Activated naive CD8-positive, alpha-beta T cell treated with anti-CD3 and anti-CD28 coated beads for 36 hours (primary cell): ENCODE measurements at places on chromosomes 2 and 18. TPM values are rescaled to one million over a fixed set of nuclear protein-coding genes. Genes with fewer than 3 reads are reported as not detected.

GRCh38 chr18:48294899-48295585 lies 114.1 kb downstream of the ZBTB7C start:
- DNase-seq = no peak

REG3G gene
- not detected for total RNA-seq

ANXA4 gene
- total RNA-seq = 15.2 TPM

GRCh38 chr18:59706499-59706898 lies 9.3 kb upstream of the CCBE1 start:
- DNase-seq = no peak

DNA sequence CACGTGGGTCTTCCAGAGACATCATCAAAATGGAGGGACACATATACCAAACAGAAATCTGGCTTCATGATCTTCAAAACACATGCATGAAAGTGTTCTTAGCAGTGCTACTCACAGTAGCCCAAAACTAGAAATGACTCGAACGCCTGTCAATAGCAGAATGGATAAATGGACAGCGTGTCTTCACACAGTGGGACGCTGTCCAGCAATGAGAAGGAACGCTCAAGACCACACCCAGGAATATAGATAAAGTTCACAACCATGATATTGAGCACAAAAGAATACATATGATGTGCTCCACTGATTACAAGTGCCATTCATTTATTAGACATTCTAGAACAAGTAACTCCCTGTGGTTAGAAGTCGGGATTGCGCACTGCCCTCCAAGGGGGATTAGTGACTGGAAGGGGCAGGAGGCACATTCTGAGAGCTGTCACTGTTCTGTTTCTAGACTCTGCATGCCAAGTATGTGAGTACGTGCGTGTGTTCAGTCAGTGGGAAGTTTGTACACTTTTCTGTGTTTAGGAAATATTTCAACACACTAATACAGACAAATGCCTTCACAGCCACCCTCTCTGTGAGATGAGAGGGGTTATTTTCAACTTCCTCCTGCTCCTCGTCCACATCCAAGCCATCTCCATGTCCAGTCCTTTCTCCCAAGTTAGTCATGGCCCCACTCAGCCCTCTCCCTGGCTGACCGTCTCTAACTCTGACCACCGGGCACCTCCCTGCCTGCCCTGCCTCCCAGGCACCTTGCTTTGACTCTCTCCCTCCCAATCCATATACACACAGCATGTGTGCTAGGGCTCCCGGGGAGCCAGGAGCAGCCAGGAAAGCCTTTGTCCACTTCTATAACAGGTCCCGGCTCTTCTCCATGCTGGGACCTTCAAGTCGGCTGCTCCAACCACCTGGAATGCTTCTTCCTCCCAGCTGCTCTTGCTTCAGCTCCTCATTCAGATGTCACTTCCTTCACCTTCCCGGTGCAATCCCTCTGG lies 26.9 kb upstream of the TNS1 start:
- no peak for DNase-seq
